Fibroblast of the aortic adventitia (primary cell): ENCODE measurements at places on chromosomes 13 and 19. TPM values are rescaled to one million over a fixed set of nuclear protein-coding genes. Genes with fewer than 3 reads are reported as not detected.

The NKPD1 gene
- total RNA-seq: 0.25 and 0.36 TPM in 2 replicates

The SERTM1 gene
- under 0.01 and 0.25 TPM in 2 replicates for total RNA-seq

The C1QTNF9B gene
- not detected in 2 replicates for total RNA-seq

The TFDP1 gene
- 45.6 and 102 TPM in 2 replicates for total RNA-seq

The MADCAM1 gene
- 0.16 and 0.18 TPM in 2 replicates for total RNA-seq

The ZNF583 gene
- 8.3 and 12.1 TPM in 2 replicates for total RNA-seq

The DACH1 gene
- 0.08 and 0.09 TPM in 2 replicates for total RNA-seq

The TRPM4 gene
- 14.0 and 15.0 TPM in 2 replicates for total RNA-seq

The CBY2 gene
- total RNA-seq: not detected in 2 replicates

The FZR1 gene
- 14.8 and 30.2 TPM in 2 replicates for total RNA-seq

The GAPDHS gene
- total RNA-seq: not detected in 2 replicates

The GMIP gene
- 2.0 and 3.2 TPM in 2 replicates for total RNA-seq

The CYP2A6 gene
- total RNA-seq: not detected in 2 replicates

The TEX26 gene
- not detected in 2 replicates for total RNA-seq

The POSTN gene
- 136 and 546 TPM in 2 replicates for total RNA-seq

The SLC25A15 gene
- total RNA-seq: 11.7 and 13.8 TPM in 2 replicates

The MEIS3 gene
- 14.5 and 33.9 TPM in 2 replicates for total RNA-seq

The KCNK6 gene
- total RNA-seq: 3.6 and 3.7 TPM in 2 replicates
